ENCODE measurements at places on chromosomes 12 and 14.

DNA sequence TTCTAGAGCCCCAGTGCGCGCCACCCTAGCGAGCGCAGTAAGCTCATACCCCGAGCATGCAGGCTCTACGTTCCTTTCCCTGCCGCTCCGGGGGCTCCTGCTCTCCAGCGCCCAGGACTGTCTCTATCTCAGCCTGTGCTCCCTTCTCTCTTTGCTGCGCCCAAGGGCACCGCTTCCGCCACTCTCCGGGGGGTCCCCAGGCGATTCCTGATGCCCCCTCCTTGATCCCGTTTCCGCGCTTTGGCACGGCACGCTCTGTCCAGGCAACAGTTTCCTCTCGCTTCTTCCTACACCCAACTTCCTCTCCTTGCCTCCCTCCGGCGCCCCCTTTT lies 791 bp downstream of the TMEM233 start:
- peak; percentile 36 for DNase-seq

GRCh38 chr12:72535212-72535990 lies 263.2 kb downstream of the TRHDE start:
- DNase-seq: peak; percentile 16

- DNase-seq: peak; percentile 4
These were observed 53.9 kb upstream of the PTPRB start for GRCh38 chr12:70691018-70691672.

GRCh38 chr12:104687823-104688573 lies 231.2 kb downstream of the CHST11 start:
- DNase-seq: no peak

DNA sequence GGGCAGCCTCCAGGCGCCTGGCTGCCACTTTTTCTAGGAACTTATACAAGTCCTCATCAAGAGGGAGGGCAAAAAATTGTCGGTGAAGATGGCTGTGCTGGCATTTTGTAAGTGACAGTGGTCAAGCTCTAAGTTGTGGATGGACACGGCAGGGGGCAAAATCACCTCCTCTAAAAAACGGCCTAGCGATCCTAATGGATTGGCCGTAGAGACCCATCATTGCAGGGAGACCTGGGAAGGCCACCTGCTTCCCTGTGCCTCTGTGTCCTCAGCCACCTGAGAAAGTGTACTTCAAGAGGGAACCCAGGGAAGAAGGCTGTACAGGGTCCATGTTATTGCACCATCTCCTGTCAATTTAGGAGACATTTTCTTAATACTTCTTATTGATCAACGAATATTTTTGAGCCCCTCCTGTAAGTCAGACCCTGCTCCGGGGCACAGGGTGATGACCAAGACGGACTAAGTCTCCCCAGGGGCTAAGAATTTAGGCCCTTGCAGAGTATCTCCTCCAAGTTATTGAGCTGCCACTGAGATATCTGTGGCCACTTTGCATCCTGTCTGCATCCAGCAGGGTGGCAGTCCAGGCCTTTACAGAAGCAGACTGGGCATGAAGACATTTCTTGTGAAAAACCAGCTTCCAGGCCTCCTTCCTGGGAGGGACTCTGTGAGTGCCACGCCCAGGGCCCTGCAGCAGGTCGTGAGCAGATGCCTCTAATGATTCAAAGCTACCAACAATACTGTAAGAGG lies 40.5 kb downstream of the PSMA6 start:
- peak; percentile 73 for DNase-seq
